IPS DF 19.7 (cell line): ENCODE measurements at places on chromosomes 3 and 15.

DNA sequence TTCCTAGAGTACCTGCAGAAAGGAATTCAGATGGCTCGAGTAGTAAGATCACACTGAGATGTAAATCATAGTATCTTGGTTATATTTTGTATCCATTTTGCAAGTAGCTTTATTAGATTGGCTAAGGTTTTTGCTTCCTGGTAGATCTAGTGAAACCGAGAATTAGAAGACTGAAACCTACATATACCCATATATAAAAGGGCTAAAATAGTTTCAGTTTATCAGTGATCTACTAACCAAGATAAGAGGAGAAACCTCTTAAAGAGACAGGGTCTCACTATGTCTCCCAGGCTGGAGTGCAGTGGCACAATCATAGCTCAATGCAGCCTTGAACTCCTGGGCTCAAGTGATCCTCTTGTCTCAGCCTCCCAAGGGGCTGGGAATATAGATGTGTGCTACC, 135.3 kb downstream of the PCCB start:
- DNase-seq, result no peak

- no peak for DNase-seq
Observed at GRCh38 chr3:185896636-185897035, 41.2 kb downstream of the TRA2B start.

DNA sequence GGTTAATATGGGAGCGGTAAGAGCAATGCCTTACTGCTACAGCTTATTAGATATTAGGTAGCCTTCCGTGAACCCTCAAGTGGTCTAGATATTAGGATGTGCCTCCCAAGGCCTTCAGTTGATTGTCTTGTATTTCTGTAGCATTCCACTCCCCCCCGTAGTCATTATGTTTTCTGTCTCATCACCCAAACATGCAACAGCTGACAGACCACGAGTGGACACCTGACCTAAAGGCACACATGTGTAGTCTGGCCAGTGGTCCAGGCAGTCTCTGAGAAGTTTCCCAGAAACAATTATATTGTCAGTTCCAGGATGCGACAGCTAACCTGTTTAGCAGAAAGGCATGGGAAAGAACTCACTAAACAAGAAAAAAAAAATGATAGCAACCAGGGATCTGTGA, 1000.9 kb downstream of the AGBL1 start:
- no peak for DNase-seq

- no peak for DNase-seq
Observed at GRCh38 chr15:38660738-38661137, 96.1 kb upstream of the RASGRP1 start.

GRCh38 chr3:121885386-121885785, 8.8 kb upstream of the SLC15A2 start:
- no peak for DNase-seq
